LNCaP clone FGC (cell line): ENCODE measurements at places on chromosomes 7 and 10.

DNA sequence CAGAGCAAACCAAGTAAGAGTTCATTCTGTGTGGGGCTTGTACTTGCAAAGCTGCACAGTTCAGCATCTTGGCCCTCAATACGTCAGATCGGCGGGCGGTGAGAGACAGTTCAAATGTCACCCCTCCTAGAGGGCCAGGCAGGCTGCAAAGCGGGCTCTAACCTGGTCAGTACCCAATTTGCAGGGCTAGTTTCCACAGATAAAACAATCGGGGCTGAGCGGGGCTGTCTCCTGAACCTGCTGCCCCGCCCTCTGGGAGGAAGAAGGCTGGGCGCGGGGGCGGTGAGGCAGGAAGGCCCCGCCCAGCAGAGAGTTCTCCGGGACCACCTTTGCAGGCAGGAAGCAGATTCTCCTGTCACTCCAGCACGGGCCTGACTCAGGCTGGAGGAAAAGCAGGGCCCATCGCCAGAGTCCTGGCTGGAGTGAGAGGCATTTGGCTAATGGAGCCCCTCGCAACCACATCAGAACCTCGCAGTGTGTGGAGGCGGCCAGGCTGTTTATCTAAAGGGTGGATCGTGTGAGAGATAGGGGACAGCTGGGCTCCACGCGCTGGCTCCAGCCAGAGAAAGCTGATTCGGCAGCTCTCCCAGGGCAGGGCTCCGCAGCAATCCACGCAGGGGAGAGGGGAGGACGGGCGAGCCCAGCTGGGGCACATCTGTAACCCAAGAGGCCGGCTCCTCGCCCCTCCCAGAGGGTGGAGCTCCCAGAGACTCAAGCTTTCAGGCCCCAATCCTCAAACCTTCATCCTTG, 83.1 kb downstream of the SH3PXD2A start:
- no peak for DNase-seq

DNA sequence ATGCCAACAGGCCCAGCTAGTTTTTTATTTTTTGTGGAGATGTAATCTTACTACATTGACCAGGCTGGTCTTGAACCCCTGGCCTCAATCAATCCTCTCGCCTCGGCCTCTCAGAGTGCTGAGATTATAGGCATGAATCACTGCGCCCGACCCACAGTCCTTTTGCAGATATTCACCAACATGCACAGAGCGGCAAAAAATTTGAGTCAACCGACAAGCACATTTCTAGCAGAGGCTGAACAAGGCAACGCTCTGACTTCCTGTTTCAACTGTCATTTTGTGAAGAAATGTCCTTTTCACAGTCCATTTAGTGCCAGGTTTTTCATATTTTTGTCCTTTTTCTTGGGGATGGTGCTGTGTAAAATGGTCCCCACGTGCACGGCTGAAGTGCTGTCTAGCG, 71.1 kb upstream of the KAT6B start:
- DNase-seq, result no peak

DNA sequence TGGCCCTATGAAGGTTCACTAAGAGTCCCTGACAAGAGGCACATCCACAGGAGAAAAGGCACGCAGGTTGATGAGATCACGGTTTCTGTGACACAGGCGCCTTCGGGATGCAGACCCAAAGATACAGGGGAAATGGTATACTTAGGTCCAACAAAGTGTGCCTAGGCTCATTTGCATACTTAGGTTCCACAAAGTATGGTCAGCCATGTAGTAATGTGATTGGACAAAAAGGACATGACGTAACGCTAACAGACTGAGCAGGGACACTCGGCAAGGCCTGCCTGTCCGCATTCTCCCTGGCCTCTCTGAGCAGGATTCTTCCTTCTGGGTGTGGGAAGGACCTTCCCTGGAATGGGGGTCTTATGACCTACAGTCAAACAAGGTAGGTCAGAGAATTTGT, 190.6 kb downstream of the CELF2 start:
- no peak for DNase-seq

- DNase-seq, result no peak
Observed at GRCh38 chr10:124262234-124262865, 156.4 kb downstream of the OAT start.

DNA sequence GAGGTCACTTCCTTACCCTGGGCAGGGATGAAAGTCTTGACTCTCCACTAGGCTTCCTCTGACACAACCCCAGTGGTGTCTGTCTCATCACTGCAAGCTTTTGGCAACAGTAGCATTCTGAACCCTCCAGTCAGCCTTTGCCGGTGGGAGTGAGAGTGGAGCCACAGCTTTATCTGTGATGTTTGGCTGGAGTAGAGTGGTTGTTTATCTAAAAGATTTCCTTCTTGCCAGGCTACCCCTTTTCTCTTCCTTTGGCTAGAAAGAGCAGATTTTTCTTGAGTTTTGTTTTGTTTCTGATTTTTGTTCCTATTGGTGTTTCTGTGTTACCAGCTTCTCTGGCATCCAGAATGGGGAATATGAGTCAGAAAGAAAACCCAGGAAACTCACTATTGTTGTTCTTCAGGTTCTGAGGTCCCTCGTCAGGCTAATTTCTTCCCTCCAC, 98.9 kb upstream of the KIF5B start:
- DNase-seq, result no peak

- DNase-seq, result no peak
Observed at GRCh38 chr10:95640891-95641315, 15.6 kb downstream of the ALDH18A1 start.

DNA sequence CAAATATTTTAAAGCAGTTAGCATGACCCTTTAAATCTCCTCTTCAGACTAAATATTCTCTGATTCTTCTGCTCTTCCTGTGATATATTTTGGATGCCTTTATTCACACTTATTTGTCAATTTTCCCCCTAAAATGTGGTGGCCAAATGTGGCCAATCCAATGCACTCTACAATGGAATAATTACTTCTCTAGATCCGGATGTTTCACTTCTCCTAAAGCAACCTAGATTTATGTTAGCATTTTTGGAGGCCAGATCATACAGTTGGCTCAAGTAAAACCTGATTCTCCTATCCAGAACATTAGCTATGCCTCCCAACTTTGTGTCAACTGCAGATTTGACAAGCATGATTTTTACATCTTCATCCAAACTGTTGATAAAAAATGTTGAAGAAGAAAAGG, 153.7 kb downstream of the CREB5 start:
- DNase-seq, result no peak

DNA sequence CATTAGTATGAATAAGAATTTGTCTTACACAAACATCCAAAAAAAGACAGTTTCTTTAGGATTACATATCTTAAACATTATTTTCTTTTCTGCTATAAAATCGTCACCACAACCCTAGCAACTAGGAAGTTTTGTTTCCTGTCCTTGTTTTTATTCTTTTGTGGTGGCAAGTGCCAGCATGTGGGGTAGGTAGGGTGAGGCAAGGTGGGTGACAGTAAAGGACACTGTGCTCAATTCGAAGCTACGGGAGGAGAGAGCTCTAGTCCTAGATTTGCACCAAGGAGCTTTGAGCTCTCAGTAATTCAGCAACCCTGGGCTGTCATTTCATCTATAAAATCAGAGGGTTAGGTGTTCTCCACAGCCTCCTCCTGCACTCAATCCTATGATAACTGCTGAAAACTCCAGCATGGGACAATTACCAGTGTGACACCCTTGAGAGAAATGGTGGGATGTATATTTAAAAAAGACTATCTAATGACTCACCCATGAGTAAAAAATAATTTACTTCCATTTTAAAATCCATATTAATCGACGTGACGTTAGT, 187.1 kb downstream of the FAM107B start:
- no peak for DNase-seq

- no peak for DNase-seq
Observed at GRCh38 chr7:76294344-76295024, 8.0 kb upstream of the HSPB1 start.

DNA sequence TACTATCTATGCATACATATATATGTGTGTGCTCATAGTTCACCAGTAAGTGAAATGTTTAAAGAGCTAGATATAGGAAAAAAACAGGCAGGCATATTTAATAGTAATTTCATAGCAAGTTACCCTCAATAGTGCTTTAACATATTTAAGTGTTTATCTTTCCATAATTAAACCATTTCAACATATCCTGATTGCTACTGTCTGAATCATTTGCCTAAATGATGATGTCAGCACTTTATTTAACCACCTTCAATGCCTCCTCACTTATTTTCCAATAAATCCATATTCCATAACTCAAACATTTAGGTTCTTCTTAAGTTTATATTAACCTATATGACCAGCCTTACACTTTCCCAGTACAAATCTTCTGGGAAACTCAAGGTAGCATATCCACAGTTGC, 601.1 kb downstream of the ARL4A start:
- DNase-seq, result no peak

DNA sequence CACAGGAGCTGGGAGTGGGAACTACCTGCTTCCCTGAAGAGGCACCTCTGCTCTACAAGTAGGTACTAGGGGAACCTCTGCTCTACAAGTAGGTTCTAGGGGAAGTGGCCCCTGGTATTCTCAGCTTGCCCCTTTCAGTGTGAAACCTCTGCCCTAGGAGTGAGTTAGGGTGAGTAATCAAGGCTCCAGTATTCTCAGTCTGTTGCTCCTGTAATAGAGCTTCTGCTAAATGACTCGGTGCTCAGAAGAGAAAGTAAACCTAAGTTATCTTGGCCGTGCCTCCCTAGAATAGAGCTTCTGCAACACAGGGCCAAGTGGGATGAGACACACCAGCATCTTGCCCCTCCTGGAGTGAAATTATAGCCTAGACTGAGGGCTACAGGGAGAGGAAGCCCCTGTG, 13.4 kb upstream of the RASSF4 start:
- DNase-seq, result no peak

GRCh38 chr10:17758200-17758599, 6.2 kb downstream of the TMEM236 start:
- no peak for DNase-seq

- DNase-seq, result no peak
Observed at GRCh38 chr10:75294031-75294437, 58.3 kb upstream of the COMTD1 start.

DNA sequence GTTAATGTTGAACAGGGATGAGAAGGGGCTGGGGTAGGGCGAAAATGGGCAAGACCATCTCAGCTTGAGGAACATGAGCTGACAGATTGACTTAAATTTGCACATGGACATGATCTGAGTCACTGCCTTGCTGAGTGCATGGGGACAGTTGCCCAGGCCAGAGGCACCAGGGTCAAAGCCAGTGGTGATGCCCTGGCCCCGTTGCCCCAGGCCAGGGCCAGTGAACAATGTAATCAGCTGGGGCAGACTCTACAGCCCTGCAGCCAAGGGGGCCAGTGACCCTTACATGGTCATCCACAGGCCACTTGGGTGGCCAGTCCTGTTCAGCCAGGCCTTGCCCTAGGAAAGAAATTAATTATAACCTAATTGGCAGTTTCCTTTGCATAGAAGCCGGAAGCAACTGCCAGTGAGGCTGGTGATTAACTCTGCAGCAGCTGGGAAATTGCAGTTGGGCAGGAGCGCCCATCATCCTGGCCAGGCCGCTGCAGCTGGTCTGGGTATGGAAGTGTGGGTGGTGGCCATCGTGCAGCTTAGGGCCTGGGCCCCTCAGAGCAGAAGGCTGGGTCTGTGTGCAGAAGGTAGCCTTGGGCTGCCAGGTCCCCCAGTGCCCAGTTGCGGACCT, 9.6 kb downstream of the RET start:
- DNase-seq, result no peak

- no peak for DNase-seq
Observed at GRCh38 chr10:63628526-63629362, 107.5 kb downstream of the REEP3 start.

DNA sequence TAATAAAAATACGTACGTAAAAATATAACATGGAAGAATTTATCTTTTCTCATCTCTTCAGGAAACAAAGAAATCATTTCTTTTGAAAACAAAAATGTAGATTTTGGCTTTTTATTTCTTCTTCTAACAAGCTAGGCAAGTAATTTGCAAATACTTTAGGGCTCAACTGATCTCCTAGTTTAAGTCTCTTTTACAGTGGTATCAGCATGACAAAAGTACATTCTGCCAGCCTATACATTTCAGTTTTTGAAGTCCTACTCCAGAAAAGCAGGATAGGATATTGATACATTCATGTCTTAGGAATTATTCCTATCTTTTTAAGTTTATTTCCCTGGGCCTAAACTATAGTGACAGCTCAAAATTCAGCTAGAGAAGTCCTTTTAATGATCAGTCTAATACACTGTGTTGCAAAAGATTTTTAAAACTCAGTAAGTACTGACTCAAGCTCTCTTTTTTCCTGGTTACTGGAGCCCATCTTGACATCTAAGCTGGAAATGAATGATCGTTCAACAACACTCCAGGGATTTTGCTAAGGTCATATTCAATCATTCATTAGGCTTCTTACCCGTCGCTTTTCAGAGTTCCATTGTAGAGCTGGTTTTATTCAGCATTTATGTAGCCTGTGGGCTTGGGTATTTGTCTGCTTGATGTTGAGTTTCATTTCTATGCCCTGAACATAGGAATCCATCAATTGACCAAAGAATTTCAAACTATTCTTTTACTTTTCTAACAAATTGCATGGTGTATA, 12.2 kb upstream of the FAM53B start:
- DNase-seq, result no peak

- no peak for DNase-seq
Observed at GRCh38 chr10:16809074-16809718, 8.0 kb downstream of the RSU1 start.

DNA sequence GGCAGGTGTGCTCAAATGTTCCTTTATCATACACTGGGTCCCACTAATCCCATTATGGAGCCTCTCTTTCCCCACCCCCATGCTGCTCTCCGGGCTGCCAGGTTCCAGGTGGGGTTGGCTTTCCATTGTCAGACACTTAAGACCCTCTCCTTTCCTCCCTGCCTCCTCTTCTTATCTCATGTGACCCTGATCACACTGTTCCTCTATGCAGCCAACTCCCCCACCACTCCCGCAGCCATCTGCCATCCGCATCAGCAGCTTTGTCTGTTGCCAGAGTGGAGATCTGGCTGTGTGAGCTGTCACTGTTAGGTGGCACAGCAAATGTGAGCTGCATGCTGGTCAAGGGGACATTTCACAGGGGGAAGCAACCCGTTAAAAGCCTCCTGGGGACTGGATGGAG, 391.4 kb downstream of the TNS3 start:
- DNase-seq, result no peak

- DNase-seq, result no peak
Observed at GRCh38 chr10:80199828-80200227, 5.5 kb downstream of the ANXA11 start.
